Stimulated activated CD4-positive, alpha-beta T cell treated with anti-CD3 and anti-CD28 coated beads, Interleukin-4, amount 100 ng/mL, for 1 hour (primary cell): ENCODE measurements at places on chromosomes 16 and 17.

DNA sequence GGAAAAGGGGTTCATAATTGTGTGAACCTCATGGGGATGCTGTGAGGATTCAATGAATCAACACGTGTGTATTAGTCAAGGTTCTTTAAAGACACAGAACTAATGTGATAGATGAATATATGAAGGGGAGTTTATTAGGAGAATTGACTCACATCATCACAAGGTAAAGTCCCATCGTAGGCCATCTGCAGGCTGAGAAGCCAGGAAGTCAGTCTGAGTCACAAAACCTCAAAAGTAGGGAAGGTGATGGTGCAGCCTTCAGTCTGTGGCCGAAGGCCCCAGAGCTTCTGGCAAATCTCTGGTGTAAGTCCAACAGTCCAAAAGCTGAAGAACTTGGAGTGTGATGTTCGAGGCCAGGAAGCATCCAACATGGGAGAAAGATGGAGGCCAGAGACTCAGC, 413.4 kb downstream of the CDH13 start:
- DNase-seq = no peak

- DNase-seq = no peak
Measured at GRCh38 chr17:3505008-3505407, 29.2 kb downstream of the ASPA start.

DNA sequence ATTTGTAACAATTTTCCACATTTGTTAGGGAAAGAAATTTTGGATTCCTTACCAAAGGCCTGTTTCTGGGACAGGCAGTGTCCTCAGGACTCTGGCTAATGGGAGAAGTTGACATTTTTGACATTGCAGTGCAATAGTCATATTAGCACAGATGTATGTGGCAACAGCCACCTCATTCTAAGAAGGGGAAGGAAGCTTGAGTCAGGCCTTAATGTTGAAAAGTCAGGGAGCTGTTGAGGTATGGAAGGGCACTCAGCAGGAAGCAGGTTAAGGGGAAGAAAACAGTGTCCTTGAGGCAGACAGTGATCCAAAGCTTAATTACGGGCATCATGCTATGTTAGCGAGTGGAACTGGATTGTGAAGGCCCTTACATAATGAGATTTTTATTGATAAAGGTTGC, 20.9 kb downstream of the AKTIP start:
- no peak for DNase-seq

DNA sequence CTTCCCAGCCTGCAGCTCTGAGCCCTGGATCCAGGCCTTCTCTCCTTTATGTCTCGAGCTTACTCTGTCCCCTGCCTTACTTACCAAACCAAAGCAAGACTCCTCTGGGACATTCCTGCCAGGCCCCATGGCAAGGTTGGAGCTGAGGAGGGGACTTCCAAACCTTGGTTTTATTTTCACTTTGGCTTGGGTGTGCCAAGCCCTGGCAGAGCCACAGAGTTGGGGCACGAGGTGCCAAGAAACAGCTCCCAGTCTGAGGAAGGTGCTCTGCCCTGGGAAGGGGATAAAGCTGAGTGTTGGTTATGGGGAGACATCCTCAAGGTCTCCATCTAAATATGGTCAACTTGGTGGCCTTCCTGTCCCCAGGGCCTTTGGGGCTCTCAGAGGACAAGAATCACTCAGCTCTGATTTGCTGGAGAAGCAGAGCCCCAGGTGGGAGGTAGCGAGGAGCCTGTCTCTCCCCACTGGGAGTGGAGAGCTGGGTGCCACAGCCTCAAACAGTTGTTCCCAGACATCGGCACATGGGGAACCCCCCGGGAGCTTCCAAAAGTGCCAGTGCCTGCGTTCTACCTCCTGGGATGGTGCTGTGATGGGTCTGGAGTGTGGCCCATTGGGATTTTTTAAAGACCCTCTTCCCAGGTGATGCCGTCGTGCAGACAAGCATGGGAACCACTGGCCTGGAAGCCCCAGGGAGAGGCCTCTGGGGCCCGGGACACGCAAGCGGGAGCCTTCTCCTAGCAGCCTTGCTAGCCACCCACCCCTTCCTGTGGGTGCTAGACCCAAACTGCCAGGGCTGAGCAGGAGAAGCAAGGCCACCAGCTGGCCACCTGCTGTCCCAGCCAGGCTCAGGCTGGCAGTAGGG, 10.3 kb downstream of the NLRC5 start:
- DNase-seq = peak; percentile 47

GRCh38 chr17:27888945-27889344, 4.2 kb downstream of the LYRM9 start:
- no peak for DNase-seq

- DNase-seq = no peak
Measured at GRCh38 chr17:68459037-68459639, 1.8 kb upstream of the WIPI1 start.

GRCh38 chr16:54027062-54027461, 259.5 kb downstream of the IRX3 start:
- no peak for DNase-seq

DNA sequence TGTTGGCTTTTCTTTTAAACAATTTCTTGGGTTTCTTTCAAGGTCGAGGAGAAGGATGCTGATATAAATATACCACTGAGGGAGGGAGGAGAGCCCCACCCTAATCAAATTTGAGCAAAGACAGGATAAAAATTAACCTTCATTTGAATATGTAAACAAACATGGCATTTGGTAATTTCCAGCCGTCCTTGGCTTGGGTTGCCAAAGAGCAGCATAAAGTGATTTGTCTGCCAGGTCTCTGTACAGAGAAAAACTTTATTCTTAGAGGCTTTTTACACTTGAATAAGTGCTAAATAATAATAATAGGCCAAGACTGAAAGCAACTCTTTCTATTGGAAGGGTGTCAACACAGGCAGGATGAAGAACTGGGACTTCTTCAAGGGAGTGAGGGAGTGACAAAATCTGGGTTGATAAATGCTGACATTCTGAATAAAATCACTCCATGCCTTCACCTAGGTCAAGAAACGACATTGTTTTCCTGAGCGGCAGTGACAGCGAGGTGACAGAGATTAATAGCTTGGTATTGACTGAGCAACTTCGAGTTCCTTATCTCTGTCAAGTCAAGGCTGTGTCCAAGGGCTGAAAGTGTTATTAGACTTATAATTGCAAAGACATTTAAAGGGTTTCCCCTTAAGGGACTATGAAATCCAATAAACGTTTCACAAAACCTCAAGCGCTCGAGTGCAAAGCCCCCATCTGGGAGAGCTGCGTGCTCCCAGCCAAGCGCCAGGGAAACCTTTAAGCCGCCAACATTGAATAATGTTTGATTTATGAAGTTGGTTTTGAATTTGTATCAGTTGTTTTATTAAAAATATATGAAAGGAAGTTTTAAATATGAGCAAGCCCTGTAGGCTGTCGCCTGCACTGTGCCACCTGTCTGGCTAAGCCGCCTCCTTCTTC, 269.5 kb upstream of the N4BP1 start:
- DNase-seq = no peak

GRCh38 chr17:62692721-62693431, 65.4 kb downstream of the MRC2 start:
- no peak for DNase-seq

DNA sequence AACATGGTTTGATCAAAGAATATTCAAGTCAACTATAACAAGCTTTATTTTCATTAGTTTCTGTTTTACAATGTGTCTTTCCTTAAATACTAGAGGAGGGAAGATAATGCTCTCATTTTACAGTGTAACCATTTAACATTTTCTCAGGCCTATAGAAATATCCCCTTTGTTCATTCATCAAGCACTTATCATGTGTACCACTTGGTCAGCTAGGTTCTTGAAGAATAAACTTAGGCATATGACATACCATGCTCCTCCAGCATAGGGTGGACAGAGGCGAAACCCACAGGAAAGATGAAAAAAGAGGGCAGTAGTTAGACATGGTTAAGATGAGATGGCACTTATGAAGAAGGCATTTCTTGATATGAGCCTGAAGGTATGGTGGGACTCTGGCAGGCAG, 34.0 kb upstream of the HLF start:
- DNase-seq = no peak

DNA sequence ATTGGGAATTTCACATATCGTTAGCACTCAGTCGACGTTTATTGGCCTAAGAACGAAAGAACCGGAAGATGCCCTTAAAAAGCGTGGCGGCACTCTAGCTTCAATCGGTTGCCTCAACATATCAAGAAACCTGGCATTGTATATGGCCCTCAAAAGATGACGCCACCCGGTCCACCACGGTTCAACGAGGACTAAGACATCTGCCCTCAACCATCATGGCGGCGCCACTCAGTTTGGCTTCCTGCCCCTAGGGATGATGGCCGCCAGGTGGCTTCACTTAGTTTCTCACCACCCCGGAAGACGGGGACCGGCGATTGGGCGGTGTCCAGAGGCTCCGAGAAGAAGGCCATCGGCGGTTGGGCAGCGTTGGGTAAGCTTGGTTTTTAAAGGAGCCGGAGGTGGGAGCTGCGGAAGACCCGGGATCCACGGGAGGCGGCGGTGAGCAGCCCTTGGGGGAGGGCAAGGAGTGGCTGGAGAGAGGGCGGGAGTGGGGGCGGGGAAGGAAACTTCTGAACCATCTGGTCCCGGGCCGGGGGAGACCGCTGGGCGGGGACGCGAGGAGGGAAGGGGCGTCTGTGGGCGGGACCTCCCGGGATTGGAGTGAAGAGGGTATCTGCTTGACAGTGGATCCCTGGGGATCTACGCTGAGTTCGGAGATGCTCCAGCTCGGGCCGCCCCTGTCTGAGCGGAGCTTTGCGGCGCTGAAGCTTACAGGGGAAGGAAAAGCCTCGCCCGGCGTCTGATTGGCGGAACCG, at the start of gene PRR14:
PRR14 (plus strand) TSS at position 592 of the 755 bp plus-strand sequence. CDS start 686 bp downstream, outside the sequence.
- DNase-seq = peak; percentile 98
